Nucleus accumbens (tissue), 56 donors: ENCODE measurements at places on chromosomes 2 and 18.

DNA sequence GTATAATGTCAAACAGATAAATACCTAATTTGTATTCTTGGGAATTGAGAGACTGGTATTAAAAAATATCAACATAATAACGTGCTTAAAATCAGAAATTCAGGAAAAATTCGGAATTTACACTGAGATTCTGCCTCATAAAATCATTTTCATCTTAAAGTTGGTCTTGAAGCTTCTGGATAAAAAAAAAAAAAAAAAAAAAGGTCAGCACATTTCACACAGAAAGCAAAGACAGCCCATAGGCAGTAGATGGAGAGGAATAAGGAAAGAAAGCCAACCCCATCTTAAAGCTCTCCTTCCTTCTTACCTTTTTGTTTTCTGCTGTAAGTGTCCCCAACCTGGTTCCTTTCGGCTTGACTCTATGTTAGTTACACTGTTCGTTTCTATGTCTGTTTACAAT is 41.5 kb upstream of the ALK start:
- DNase-seq, result no peak

DNA sequence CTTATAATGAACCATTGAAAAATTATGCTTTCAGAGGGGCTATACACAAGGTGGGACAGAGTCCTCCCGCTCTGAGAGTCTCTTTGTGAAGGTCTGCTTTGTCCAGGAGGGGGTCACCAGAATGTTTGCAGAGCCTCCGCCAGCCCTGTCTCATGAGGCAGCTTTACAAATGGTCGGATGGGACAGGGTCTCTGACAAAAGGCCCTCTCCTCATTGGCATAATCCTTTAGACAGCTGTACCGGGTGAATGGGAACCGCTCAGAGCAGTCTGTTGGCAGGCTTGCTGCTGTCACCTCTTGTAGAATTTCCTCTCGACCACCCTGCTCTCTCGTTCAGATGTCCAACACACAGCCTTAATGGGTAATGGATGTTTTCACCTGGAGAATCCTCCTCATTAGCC is 40.2 kb upstream of the TGIF1 start:
- no peak for DNase-seq

GRCh38 chr2:107785756-107786155 is 40.9 kb upstream of the RGPD4 start:
- DNase-seq, result no peak

DNA sequence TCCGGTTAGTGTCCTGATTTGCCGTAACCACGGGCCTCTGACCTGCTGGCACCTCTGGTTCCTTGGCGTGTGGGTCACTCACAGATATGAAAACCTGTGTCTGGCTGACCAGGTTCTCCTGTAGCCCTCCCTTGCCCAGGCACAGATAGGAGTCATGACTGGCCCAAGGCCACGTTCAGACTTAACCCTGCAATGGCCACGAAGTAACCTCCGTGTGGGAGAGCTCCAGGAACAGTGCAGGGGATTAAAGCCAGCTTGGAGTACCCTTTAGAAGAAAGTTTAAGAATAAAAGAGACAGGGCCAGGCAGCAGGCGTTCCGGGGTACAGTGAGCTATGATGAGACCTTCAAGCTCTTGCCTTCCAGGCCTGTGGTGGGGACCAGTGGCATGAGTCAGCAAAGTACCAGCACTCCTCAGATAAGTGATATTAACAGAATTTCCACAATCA is 25.5 kb downstream of the CENPO start:
- DNase-seq, result no peak

DNA sequence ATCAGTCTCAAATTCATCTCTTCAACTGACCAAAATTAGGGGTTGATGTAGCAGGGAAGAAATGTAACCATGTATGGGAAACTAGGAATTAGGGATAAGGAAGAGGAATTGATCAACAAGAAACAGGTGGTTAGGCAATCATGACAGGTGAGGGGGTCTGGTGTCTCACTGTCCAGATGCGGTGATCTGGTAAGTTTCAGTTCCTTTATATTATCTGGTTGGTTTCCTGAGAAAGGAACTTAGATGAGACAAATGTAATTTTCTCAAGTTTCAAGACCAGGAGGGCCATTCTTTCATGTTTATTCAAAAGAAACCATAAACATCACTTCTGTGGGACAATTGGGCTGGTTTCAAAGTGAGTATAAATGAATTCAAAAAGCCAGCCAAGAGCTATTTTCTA is 306.2 kb upstream of the KCNJ3 start:
- no peak for DNase-seq

DNA sequence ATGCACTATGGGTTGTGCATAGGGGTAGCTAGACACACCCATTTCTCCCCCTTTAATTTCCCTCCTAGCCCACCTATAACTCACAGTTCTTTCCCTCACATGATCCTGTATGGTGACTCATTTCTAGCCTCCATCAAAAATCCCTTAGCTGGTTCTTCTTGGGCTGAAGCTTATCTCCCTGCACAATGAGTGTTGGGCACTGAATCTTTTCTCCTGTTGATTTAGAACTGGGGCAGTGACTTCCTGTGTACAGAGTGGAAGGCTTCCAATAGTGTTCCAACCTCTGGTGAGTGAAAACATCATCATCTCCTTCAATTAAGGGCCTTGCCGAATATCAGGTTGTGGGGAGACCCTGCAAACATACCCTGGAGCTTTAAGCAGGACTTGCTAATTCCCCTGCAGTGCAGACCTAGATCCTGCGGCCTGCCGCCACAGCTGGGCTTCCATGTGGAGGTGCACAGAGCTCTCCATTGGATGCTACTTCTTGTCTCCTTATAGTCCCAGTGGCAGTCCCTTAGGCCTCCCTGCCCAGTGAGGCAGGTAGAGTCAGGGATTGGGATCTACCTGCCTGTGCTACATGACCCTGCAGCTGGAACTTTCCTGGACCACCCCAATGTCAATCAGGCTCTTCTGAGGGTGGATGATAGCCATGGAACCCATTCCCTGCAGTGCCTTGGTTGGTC is 121.8 kb downstream of the PLB1 start:
- DNase-seq, result no peak

- DNase-seq, result no peak
Measured at GRCh38 chr18:44727291-44727690, 46.6 kb downstream of the SETBP1 start.

- DNase-seq, result no peak
Measured at GRCh38 chr2:64679673-64680425, 26.1 kb upstream of the SERTAD2 start.

- no peak for DNase-seq
Measured at GRCh38 chr2:157866666-157867642, 9.2 kb downstream of the ACVR1 start.

DNA sequence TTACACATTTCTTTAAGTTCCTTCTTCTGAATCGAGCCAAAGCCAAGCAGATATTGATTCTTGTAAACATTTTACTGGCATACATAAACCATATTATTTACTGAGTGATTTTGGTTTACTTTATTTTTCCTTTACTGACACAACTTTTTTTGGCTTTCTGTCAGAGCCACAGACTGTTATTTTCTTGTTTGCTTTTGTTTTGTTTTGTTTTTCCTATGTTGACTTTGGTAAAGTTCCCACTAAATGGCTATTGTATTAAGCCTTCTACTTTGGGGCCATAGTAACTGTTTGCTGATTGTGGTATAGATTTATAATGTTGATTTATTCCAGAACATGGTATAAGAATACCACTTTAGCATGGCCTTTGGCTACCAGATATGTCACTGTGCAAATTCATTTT is 419.4 kb downstream of the DCDC2C start:
- DNase-seq, result no peak

GRCh38 chr2:43067254-43068040 is 159.0 kb downstream of the ZFP36L2 start:
- DNase-seq, result no peak

DNA sequence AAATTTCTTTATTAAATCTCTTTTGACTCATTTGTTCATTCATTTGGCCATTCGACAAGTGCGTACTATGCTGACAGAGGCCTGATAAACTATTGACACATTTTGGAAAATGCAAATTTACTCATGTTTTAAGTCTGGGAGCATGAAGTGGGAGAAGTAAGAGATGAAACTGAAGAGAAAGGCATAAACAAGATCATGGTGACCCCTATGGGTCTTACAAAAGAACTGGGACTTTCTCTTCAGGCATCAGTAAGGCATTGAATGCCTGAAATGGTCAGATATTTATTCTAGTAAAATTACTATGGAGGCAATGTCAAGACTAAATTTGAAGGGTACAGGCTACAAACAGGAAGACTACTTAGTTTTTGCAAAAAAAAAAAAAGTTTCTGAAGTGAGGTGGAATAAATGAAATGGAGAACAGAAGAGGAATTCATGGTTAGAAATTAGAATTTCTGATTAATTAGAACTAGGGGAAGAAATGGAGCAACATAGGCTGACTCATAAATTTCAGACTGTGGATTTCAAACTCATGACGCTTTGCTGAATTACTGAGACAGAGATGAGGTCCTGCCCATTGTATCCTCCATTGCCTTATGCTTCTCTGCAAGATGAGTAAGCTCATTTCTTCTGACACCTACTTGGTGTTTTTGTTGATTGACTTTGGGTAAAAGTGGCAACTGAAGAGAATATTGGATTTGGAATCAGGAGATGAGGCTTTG is 32.7 kb downstream of the VSNL1 start:
- no peak for DNase-seq

DNA sequence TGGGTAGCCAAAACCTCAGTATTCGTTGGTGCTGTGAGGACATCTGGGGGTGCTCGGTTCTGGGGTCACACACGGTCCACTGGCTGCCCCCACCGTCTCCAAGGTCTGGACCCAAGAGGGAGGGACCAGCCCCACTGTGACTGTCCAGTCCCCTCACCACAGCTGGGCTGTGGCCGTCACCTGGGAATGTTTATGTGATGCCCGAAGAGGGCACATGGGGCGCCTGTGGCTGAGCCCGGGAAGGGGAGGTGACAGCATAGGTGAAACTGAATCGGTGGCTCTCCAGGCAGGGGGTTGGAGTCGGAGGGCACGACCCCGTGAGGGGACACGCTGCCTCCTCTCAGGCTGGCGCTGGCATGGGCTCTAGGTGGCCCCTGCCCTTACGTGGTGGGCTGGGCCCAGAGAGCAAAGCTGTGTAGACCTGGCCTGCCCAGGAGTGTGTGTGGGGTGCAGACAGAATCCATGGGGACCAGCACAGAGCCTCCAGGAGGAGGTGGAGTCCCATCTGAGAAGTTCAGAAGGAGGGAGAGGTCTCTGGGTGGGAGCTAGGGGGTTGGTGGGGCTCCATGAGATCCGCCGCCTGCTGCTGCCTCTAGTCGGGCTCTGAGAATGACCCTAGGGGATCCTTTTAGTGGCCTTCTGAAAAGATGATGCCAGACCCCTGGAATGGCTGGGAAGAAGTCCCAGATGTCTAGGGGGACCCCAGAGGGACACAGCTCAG is 1.8 kb downstream of the BOK start:
- no peak for DNase-seq

GRCh38 chr2:61042807-61043206 is 22.9 kb upstream of the SANBR start:
- no peak for DNase-seq

- no peak for DNase-seq
Measured at GRCh38 chr18:26802330-26803200, 62.9 kb downstream of the AQP4 start.

- no peak for DNase-seq
Measured at GRCh38 chr18:75216911-75217689, 6.5 kb downstream of the TSHZ1 start.

DNA sequence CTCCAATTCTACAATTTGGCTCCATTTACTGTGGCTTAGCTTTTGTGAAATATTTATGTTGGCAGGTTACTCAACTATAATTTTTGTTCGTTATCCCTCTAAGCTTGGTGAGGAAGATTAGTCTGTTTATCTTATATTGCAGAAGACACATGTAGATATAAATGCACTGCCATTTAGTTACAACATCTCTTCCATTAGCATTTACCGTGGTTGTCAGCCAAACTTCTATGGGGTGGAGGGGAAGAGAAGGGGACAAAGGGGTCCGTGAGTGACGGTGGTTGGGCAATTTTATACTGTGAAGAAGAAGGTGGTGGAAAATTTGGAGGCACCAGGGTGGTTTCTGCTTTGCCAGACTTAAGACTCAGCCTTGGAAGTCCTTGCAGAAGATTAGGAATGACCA is 117.6 kb upstream of the CXCR4 start:
- DNase-seq, result no peak

DNA sequence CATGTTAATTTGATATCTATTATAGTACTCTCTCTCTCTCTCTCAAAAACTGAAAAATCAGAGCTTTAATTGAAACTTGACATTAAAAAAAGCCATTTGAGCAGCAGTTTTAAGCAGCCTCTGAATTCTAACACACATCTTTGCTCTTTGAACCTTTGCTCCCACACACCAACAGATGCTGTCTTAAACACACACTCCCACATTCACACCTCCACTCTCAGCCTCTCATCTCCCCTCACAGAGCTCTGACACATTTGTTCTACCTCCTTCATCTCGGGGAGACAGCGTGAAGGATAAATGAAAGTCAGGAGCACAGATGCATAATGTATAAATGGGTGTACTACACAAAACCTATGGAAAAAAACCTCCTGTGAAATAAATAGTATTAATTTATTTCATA is 95.2 kb downstream of the NAB1 start:
- DNase-seq, result peak; percentile 29

DNA sequence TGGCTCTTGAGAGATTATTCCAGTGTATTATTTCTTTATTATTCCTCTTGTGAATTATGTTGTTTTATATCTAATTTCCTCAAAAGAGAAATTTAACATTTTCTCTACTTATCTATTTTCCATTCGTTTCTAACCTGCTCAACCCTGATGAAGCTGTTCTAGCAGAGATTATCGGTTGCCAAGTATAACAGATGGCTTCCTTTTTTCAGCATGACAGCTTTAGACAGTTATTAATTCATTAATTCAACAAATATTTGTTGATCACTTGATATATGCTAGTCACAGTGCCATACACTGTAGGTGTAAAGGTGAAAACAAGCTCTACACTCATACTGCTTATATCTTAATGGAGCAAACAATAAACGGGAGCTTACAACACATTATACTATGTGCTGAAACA is 137.9 kb upstream of the UBE2E3 start:
- no peak for DNase-seq

GRCh38 chr2:70937866-70938585 is 2.3 kb downstream of the ATP6V1B1 start:
- DNase-seq, result no peak

- no peak for DNase-seq
Measured at GRCh38 chr2:145692971-145693478, 1173.1 kb upstream of the ZEB2 start.
